ENCODE measurements at places on chromosomes 6 and 20.

- DNase-seq, result no peak
Measured at GRCh38 chr6:27426045-27426620, 37.6 kb downstream of the ZNF391 start.

GRCh38 chr6:101380897-101381630, 12.4 kb upstream of the GRIK2 start:
- no peak for DNase-seq

- DNase-seq, result no peak
Measured at GRCh38 chr6:113147544-113147943, 709.6 kb upstream of the MARCKS start.

DNA sequence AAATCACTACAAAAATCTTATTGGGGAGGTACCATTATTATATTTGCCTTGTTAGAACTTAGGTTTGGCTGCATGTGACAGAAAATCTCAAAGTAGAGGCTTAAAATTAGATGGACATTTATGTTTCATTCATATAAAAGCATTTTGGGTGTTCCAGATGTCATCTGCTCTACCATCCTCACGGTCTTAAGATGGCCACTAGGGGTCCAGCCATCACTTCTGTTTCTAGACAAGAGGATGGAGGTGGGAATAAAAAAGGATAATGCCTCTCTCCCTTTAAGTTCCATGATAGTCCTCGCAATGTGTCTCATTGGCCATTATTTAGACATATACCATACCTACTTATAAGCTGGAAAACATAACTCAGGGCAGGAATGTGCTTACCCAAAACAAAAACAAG, 929.5 kb downstream of the KIF16B start:
- no peak for DNase-seq

- DNase-seq, result no peak
Measured at GRCh38 chr6:136306466-136306865, 16.8 kb upstream of the BCLAF1 start.

All from GM10248 (cell line).